Hematopoietic multipotent progenitor cell treated with erythropoietin and hydrocortisone succinate and interleukin-3 and kit ligand, for 15 days (in vitro differentiated cells): ENCODE measurements at places on chromosomes 2 and 18.

DNA sequence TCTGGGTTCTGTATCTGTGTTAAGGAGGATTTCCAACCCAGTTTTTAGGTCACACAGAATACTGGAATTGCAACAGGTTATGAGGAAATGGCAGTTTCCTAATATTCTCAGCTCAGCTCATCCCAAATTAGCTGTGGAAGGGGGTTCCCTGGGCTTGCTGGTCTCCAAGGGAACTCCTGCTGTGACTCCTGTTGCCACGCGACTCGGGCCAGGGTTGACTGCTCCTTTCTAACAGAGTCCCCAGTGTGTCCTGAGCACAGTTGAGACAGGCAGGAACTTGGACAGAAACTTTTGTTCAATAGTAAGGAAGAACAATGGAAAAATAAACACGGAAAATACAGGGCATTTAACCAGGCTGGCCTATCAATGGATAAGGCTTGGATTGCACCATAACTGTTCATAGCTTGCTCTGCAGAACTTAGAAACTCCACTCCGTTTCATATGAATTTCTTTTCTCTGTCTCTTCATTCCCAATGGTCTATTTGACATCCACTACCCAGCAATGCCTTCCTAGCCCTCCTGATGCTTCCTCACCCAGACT, 3.8 kb upstream of the ROCK2 start:
- no peak for DNase-seq

DNA sequence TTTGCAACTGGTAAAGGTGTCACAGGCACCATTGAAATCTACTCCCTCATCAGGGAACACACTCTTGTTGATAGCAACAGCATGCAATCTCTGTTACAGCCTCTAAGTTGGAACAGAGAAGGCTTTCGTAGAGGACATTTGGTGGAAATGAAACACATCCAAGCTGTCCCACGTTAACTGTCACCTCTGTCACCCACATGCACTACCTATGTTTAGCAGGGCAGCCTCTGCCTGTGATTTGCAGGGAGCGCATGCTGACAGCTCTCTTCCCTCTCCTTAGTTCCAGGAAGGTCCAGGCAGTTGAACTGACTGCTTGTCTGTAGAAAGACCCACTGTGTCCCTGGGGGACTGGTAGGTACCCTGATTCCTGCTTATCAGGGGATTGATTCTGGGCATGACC, 306.8 kb downstream of the GBX2 start:
- no peak for DNase-seq

DNA sequence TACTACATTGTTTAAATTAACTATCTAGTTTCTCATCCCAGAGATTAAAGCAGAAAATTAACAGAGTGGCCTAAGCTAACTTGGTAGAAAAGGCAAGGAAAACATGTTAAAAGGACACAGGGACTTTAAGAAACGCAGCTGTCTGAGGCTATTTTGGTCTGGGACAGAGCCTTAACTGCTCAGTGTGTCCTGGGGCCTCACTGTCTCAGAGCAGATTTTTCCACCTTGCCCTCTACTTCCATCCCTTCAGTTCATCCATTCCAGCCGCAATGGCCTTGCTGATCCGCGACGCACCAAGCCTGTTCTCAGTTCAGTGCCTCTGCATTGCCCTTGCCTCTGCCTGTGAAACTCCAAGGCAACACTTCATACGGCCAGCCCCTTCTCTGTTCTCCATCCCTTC, 114.9 kb upstream of the OSR1 start:
- DNase-seq = no peak

DNA sequence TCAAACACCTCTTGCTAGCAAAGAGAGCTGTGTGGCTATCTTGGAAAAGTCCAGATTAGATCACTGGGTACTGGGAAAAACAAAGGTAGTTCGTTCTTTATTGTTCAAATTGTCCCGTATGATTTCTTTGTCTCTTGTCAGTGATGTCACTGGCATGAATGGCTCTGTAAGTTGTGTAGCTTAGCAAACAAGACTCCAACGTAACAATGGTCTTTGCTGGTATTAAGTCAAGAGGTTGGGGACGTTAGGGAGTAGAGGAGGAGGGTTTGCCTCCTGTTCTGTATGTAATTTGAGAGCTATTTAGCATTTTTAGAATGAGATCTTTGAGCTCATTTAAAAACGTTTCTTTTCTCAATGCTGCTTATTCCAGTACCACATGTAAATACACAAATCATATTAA, 216.5 kb upstream of the SP5 start:
- no peak for DNase-seq

DNA sequence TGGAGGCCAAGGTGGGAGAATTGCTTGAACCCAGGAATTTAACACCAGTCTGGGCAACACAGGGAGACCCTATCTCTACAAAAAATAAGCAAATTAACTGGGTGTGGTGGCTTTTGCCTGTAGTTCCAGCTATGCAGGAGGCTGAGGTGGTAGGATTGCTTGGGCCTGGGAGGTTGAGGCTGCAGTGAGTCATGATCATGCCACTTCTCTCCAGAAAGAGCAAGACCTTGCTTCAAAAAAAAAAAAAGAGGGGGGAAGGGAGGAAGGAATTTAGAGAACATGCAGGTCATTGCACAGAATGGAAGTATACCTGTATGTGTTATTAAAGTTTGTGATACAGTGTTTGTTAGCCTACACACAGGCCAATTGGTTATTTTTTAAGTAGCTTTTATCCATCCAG, 25.8 kb downstream of the PKP4 start:
- DNase-seq = no peak

GRCh38 chr2:45435316-45435715, 175.8 kb downstream of the SRBD1 start:
- DNase-seq = no peak

GRCh38 chr2:119240311-119241204, 16.9 kb downstream of the STEAP3 start:
- DNase-seq = no peak

- no peak for DNase-seq
These were observed 3.4 kb upstream of the GFPT1 start for GRCh38 chr2:69390471-69390870.

GRCh38 chr2:8437949-8438400, 243.9 kb upstream of the ID2 start:
- no peak for DNase-seq

DNA sequence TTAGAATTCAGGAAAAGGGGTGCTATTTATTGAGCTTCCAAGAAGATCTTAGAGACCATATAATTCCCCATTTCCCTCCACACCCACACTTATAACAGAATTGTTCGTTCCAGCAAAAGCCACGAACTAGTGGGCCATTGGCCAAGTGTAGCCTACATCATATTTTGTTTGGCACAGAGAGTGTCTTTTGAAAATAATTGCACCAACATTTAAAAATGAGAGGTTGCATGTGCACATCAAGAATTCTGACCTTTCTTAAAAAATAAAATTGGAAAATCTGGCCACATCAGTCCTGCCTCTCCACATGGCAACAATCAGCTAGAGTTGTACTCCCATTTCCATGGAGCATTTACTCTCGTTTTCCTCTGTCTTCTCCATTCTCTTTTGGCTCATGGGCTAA, 655.5 kb upstream of the FANCL start:
- DNase-seq = no peak

GRCh38 chr18:59577386-59577655, 119.9 kb downstream of the CCBE1 start:
- no peak for DNase-seq

DNA sequence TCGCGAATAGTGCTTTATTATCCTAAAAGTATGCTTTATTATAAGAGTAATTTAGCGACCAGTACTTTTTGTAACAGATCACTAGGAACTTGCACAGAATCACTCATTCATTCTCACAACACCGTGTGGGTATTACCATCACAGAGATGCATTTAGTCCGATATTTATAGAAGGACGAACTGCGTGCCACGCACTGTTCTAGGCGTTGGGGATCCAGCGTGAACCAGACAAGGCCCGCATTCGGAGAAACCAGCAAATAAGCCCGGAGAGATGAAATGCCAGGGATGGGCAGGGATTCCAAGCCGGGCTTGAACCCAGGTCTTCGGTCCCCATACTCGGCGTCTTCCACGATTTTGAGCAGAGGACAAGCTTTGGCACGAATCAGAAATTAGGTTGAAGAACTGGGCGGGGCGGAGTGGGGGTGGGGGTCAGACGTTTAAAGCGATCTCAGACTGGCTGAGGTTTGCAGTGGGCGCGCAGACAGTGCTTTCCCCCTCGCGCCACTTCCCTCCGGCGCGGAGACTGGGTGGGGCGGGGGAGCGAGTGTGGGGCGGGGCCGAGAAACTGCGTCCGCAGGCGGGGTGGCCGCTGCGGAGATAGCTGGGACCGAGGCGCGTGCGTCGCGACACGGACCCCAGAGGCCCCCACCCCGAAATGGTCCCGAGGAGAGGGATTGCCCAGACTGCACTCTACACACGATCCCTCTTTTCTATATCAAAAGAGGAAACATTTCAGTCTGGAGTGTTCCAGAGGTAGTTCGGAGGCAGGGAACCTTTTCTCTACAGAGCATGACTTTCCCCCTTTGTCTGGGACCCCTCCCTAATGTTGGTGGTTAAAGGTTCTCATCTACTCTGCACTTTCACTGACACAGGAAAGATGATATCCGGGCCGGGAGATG, 1.1 kb upstream of the CXCR4 start:
- no peak for DNase-seq
